Testis (tissue), 5 donors: ENCODE measurements at places on chromosomes 5 and 9. TPM values are rescaled to one million over a fixed set of nuclear protein-coding genes. Genes with fewer than 3 reads are reported as not detected.

TAF11L10 gene
- total RNA-seq, result not detected

RALGDS gene
- 42.4 TPM for total RNA-seq

SLC1A3 gene
- total RNA-seq, result 6.6 TPM

SPATA31C1 gene
- 5.9 TPM for total RNA-seq

SV2C gene
- 0.56 TPM for total RNA-seq

PCDHGA4 gene
- 14.2 TPM for total RNA-seq

LRRC19 gene
- 0.08 TPM for total RNA-seq

DDX4 gene
- 85.8 TPM for total RNA-seq

CNTNAP3 gene
- total RNA-seq, result 17.5 TPM

ISL1 gene
- total RNA-seq, result 4.5 TPM

CKMT2 gene
- total RNA-seq, result 25.4 TPM

GRCh38 chr9:94761481-94761880, 35.0 kb downstream of the AOPEP start:
- H3K4me1 ChIP-seq, result no peaks in the 10 kb centered on the region
- H3K36me3 ChIP-seq, result no peaks in the 10 kb centered on the region
- H3K4me3 ChIP-seq, result no peak overlapping the region
- H3K27me3 ChIP-seq, result no peaks in the 10 kb centered on the region
- H3K27ac ChIP-seq, result no peak overlapping the region

- H3K27me3 ChIP-seq, result no peaks in the 10 kb centered on the region
- no peak for DNase-seq
- H3K27ac ChIP-seq, result no peak overlapping the region
- no peaks in the 10 kb centered on the region for H3K4me1 ChIP-seq
Measured at GRCh38 chr5:27701931-27702903, 663.8 kb upstream of the CDH9 start.

DNA sequence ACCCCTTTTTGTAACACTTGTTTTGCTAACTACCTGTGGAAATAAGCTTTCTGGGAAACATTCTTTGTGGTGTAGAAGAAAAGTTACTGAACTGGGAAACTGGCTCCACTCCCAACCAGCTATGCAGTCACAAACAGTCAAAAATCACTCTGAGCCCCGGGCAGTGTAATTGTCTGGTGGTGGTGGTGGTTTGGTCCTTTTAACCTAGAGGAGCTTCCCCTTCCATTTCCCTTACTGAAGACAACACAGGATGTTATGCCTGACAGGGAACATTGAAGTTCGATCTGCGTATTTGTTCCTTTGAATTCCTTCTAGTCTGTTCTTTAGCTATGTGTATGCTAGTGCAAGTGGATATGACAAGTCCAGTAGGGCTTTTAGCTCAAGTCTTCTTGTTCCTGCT, 56.8 kb upstream of the TBCA start:
- no peaks in the 10 kb centered on the region for H3K4me1 ChIP-seq
- H3K36me3 ChIP-seq, result no peaks in the 10 kb centered on the region
- no peak overlapping the region for H3K27ac ChIP-seq

DNA sequence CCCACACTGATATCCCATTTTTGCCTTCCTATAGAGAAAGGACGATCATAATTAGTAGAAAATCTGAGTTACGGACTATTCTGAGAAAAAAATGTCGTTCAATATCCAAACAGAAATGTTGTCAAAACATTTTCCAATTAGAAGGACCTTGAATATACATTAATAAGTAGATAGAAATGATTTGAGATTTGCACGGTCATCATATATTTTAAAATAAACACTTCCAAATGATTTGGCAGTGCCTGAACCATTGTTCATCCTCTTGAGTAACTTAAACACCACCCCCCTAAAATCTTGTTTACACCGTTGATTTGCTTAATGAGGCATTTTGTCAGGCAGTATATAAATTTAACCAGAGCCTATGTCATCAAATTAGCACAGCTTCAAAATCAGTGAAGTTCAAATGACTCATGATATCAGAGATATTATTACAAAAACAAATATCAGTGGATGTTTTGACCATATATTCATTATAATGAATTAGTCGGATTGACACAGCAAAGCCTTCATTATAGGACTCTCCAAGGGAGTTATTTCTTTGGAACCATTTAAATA, 105.0 kb downstream of the ACTL7B start:
- DNase-seq, result no peak

GRCh38 chr5:121218086-121218485, 633.6 kb upstream of the FTMT start:
- no peaks in the 10 kb centered on the region for H3K27me3 ChIP-seq
- no peak overlapping the region for H3K4me3 ChIP-seq
- no peaks in the 10 kb centered on the region for H3K36me3 ChIP-seq
- DNase-seq, result no peak
- H3K4me1 ChIP-seq, result no peaks in the 10 kb centered on the region
- H3K27ac ChIP-seq, result no peak overlapping the region

DNA sequence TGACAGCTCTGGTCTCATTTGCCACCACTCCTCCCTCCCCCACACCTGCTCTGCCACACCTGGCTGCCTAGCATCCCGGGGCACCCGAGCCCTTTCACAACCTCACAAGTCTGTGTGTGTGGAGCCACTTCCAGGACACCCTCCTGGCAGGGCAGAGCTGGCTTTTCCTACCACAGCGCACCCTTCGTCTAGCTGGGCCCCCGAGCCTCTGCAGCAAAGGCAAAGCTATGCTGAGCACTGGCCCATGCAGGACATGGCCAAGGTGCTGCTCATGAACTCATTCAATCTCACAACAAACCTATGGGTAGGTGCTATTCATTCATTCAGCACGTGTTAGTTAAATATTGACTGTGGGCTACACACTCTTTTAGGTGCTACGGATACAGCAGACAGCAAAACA, 43.4 kb downstream of the DUSP1 start:
- peaks cover 8% of the 10 kb centered on the region for H3K4me1 ChIP-seq
- H3K27me3 ChIP-seq, result no peaks in the 10 kb centered on the region
- no peak overlapping the region for H3K4me3 ChIP-seq
- no peak for DNase-seq

DNA sequence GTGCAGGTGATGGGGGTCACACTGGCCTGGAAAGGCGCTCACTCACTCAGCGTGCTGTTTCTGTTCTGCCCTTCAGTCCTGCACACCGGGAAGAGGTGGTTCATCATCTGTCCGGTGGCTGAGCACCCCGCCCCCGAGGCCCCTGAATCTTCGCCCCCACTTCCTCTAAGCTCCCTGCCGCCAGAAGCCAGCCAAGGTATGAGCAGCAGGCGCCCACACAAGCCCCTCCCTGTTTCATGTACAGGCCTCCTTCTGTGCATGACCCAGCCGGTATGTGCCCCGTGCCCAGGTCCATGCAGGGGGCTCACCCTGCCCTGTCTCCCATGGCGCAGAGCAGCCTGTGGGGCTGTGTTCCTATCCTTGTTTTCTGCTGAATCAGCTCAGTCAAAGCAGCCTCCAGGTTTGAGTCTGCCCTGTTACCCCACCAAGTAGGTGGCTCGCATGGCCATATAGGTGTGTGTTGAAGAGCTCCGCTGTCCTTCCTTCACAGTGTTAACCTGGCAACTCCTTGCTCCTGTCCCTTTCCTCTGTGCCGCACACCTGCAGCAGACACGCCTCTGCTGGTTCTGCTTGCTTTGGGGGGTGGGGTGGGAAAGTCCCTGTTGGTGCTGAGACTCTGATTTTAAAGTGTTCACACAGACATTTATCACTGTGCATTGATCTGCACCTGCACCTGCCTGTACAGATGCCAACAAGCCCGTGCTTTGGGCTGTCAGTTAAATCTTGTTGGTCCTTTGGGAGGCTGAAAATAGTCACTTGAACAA, 84.8 kb downstream of the WNK2 start:
- H3K4me1 ChIP-seq, result no peaks in the 10 kb centered on the region
- DNase-seq, result no peak
- no peaks in the 10 kb centered on the region for H3K36me3 ChIP-seq
- H3K4me3 ChIP-seq, result no peak overlapping the region
- H3K27ac ChIP-seq, result no peak overlapping the region
- no peaks in the 10 kb centered on the region for H3K27me3 ChIP-seq

DNA sequence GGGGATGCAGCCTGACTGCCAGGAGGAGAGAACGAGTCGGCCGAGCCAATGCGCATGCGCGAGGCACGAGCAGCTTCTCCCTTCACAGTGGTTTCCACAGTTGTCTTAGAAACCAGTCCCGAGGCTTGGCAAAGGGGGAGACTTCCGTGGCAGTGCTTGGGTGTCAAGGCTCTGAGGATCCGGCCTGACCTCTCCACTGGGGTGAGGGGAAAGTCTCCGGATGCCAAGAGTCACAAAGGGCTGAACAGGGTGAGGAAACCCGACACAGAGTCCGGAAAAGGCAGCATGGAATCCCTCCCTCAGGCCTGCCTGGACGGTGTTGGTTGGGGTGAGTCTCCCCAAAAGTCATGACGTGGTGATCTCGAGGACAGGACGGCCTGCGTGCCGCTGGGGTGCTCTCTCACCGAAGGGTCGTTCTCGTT, 475.5 kb downstream of the SPATA31A7 start:
- no peaks in the 10 kb centered on the region for H3K27me3 ChIP-seq
- H3K4me3 ChIP-seq, result no peak overlapping the region
- no peaks in the 10 kb centered on the region for H3K4me1 ChIP-seq
- no peak overlapping the region for H3K27ac ChIP-seq

- no peaks in the 10 kb centered on the region for H3K36me3 ChIP-seq
- H3K4me1 ChIP-seq, result no peaks in the 10 kb centered on the region
- no peak overlapping the region for H3K27ac ChIP-seq
- no peak overlapping the region for H3K4me3 ChIP-seq
- H3K27me3 ChIP-seq, result no peaks in the 10 kb centered on the region
- no peak for DNase-seq
Measured at GRCh38 chr9:97761056-97761598, 64.0 kb upstream of the XPA start.

- H3K4me3 ChIP-seq, result no peak overlapping the region
- H3K4me1 ChIP-seq, result no peaks in the 10 kb centered on the region
- no peaks in the 10 kb centered on the region for H3K36me3 ChIP-seq
- no peak overlapping the region for H3K27ac ChIP-seq
Measured at GRCh38 chr5:27130587-27130986, 92.2 kb upstream of the CDH9 start.

- no peak overlapping the region for H3K27ac ChIP-seq
- no peak overlapping the region for H3K4me3 ChIP-seq
- H3K36me3 ChIP-seq, result no peaks in the 10 kb centered on the region
Measured at GRCh38 chr5:124260921-124261515, 485.4 kb downstream of the ZNF608 start.

GRCh38 chr5:87400305-87400899, 12.3 kb downstream of the CCNH start:
- no peaks in the 10 kb centered on the region for H3K36me3 ChIP-seq
- no peaks in the 10 kb centered on the region for H3K27me3 ChIP-seq
- no peak overlapping the region for H3K27ac ChIP-seq
- H3K4me1 ChIP-seq, result no peaks in the 10 kb centered on the region
- DNase-seq, result no peak

DNA sequence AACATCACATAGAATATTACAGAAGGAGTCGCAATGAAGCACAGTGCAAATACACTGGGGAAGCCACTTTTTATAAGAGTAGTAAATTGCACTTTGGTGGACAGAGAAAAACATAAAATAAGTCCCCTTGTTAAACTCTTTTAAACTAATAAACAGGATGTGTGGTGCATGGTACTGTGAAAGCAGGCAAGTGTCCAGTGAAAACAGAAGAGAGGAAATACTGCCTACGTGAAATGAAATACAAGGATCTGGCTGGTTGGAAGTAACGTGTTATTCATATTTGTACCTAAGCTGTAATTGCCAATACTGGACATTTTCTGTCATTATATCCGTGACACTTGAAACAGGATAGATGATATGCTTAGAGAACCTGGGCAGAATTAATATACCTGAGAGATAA, 191.9 kb upstream of the SLC27A6 start:
- no peaks in the 10 kb centered on the region for H3K4me1 ChIP-seq
- no peaks in the 10 kb centered on the region for H3K27me3 ChIP-seq
- no peak for DNase-seq
- no peak overlapping the region for H3K4me3 ChIP-seq

DNA sequence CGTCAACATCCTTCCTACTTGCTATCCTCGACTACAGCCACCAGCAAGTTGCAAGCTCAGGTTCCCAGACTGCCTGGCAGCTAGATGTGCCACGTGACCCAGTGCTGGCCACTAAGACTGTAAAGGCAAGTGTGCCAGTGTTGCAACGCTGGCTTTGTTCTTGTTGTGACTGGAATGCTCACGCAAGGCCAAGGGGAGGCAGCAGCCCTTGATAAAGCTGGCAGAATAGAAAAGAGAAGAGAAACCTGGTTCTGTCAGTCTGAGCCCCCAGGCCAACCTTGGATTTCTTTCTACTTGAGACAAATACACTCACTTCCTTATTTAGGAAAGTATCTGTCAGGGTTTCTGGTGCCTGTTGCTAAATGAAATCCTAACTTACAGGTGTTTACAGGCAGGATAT, 113.0 kb downstream of the KLHL3 start:
- DNase-seq, result peak; percentile 94
- H3K27me3 ChIP-seq, result no peaks in the 10 kb centered on the region
- H3K36me3 ChIP-seq, result no peaks in the 10 kb centered on the region
- H3K4me1 ChIP-seq, result peaks cover 39% of the 10 kb centered on the region

DNA sequence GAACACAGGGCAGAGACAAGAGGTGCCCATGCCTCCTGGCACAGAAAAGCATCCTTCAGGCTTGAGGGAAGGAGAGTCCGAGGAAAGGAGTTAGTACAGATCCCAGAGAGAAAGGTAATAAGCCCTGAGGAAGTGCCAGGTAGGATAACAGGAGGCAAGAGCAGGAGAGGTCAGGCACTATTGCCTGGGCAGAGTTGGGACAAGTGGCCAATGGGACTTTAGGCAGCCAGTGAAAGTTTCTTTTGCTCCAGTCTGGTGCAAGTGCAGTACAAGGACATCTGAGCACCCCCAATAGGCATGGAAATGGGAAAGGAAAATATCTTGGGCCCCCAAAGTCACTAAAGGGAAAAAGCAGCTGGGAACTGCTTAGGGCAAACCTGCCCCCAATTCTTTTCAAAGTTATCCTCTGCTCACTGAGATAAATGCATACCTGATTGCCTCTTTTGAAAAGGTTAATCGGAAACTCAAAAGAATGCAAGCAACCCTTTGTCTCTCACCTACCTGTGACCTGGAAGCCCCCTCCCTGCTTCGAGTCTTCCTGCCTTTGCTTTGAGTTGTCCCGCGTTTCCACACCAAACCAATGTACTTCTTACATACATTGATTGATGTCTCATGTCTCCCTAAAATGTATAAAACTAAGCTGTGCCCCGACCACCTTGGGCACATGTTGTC, 46.5 kb downstream of the ELOVL7 start:
- H3K4me3 ChIP-seq, result no peak overlapping the region
- H3K36me3 ChIP-seq, result no peaks in the 10 kb centered on the region
- DNase-seq, result no peak
- no peaks in the 10 kb centered on the region for H3K27me3 ChIP-seq
- no peaks in the 10 kb centered on the region for H3K4me1 ChIP-seq

DNA sequence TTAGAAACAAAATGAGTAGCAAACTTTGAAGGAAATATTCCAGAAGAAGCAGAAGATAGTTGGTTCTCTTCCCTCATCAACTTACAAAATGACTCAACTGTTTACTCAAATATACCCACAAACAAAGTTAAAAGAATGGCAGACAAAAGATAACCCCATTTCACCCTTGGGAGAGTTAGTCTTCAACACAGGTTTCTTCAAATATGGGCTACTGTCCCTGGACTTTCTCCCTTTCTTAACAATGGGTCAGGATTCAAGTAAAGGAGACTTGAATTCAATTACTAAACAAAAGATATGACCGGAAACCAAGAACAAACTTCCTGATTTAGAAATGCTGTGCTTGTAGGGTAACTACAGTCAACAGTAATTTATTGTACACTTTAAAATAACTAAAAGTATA, 14.2 kb downstream of the RFX3 start:
- no peaks in the 10 kb centered on the region for H3K36me3 ChIP-seq
- no peak for DNase-seq
- H3K4me3 ChIP-seq, result no peak overlapping the region

GRCh38 chr5:78757269-78758053, 108.9 kb upstream of the LHFPL2 start:
- H3K4me3 ChIP-seq, result no peak overlapping the region
- no peaks in the 10 kb centered on the region for H3K27me3 ChIP-seq
- H3K4me1 ChIP-seq, result no peaks in the 10 kb centered on the region
- no peaks in the 10 kb centered on the region for H3K36me3 ChIP-seq
